ENCODE measurements at places on chromosomes 6 and 20.

- DNase-seq, result peak; percentile 71
Measured at GRCh38 chr6:34243901-34244884, 4.6 kb downstream of the SMIM29 start.

DNA sequence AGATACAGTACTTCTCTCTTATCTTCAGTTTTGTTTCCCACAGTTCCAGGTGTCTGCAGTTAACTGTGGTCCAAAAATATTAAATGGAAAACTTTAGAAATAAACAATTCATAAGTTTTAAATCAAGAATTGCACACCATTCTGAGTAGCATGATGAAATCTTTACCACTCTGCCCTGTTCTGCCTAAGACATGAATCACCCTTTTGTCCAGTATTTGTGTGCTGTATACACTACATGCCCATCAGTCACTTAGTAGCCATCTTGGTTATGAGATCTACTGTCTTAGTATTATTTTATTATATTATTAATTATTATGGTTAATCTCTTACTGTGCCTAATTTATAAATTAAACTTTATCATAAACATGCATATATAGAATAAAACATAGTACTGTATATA, 279.0 kb downstream of the OGFRL1 start:
- DNase-seq, result no peak

DNA sequence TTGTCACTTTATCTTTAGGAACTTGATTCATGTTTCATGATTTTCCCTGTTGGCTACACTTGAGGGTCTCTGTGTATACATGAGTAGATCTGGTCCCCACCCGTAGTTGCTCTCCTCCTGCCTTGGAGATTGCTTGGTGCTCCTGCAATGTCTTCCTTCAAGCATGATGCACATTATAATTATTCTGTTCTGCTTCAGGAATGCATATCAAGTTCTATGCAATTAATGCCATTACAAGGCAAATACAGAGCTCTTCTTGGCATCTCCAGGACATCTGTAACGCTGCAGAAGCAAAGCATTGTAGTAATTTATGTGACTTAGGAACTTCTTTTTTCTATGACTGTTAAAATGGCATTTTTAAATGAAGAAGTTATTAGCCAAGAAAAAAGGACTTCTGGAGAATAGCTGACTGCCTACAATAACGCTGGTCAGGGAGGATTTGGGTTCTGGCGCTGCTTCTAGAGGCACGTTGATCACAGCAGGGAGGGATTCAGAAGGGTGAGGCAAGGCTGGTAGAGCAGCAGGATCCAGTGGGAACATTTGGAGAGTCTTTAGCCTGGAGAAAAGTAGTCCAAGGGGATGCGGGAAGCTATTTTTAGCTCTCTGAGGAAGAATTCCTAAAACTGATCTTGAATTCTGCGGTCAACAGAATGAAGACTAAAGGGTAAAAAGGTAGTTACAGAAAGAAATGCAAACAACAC, 203.6 kb downstream of the PLCB1 start:
- no peak for DNase-seq

DNA sequence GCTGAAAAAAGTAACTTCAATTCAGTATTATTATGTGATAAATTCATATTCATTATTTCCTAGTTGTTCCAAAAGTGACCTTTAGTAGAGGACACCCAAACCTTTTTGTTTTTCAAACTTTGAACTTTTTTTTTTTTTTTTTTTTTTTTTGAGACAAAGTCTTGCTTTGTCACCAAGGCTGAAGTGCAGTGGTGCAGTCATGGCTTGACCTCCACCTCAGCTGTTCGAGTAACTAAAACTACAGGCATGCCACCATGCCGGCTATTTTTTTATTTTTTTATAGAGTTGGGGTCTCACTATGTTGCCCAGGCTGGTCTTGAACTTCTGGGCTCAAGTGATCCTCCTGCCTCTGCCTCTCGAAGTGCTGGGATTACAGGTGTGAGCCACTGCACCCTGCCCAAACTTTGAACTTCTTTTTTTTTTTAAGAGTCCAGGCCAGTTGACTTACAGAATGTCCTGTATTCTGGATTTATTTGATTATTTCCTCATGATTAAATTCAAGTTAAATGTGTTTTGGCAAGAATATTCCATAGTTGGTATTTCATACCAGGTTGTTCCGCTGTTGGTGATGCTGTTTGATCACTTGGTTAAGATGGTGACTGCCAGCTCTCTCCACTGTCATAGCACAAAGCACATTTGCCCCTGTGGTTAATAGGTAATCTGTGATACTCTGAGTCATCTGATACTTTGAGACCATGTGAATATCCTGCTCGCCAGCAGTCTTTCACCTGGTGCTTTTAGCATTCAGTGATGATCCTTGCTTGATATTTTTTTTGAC, 48.0 kb downstream of the VAPB start:
- peak; percentile 10 for DNase-seq

DNA sequence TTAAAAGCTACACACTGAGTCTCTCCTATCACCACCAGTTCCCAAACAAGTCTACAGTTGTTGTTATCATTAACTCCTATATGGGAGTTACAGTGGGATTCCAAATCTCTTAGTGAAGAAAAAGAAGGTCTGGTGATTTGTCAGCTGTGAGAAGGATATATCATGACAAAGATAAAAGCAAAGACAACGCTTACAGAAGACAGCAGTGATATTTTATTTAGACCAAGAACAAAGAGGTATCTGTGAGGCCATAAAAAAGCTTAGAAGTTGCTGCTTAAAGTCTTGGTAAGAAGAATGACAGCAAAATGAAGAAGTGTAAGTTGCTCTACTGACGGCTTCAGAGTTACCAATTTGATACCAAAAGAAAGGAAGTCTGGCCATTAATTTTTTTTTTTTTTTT, 47.2 kb downstream of the CHD6 start:
- no peak for DNase-seq

DNA sequence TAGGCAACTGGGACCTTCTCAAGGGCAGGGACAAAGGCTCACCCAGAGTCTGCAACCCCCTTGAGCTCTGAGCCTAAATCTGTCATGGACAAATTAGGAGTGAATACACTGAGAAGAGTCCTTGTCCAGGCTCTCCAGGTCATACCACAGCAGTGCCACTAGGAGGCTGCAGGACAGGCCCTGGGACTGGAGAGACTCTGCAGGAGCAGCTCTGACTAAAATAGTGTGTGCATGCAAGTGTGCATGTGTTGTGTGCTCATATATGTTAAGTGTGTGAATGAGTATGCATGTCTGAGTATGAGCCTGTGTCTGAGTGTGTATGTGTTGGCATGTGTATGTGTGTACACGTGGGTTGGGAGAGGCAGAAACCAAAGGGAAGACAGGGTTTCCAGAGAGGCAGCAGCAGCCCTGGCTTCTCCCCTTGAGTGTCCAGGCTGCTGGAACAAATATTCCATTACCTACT, 27.1 kb downstream of the MRPL14 start:
- DNase-seq, result peak; percentile 24

- DNase-seq, result no peak
Measured at GRCh38 chr6:41671376-41671775, 33.1 kb downstream of the MDFI start.

- DNase-seq, result no peak
Measured at GRCh38 chr6:5751525-5752390, 255.0 kb downstream of the NRN1 start.

- DNase-seq, result peak; percentile 23
Measured at GRCh38 chr20:24160563-24161281, 172.1 kb upstream of the GGTLC1 start.

GRCh38 chr6:68625998-68626397, 9.1 kb upstream of the ADGRB3 start:
- no peak for DNase-seq

GRCh38 chr6:94052749-94053148, 633.4 kb upstream of the EPHA7 start:
- DNase-seq, result no peak

Measured in activated CD4-positive, alpha-beta T cell treated with anti-CD3 and anti-CD28 coated beads, Interleukin-2, Interleukin-6, amounts not matched to agents 100 ng/mL and 50 ng/mL, durations not matched to agents 16 hours and 8 hours (primary cell).